Activated naive CD4-positive, alpha-beta T cell treated with anti-CD3 and anti-CD28 coated beads for 36 hours (primary cell): ENCODE measurements at places on chromosomes 13 and 19. TPM values are rescaled to one million over a fixed set of nuclear protein-coding genes. Genes with fewer than 3 reads are reported as not detected.

The ATCAY gene
- total RNA-seq, result not detected

The NCCRP1 gene
- total RNA-seq, result not detected

The KLK4 gene
- not detected for total RNA-seq

The MBD3L2 gene
- not detected for total RNA-seq

GRCh38 chr13:25963674-25964073, 88.1 kb downstream of the SHISA2 start:
- no peak for DNase-seq

- peak; percentile 25 for DNase-seq
Measured at GRCh38 chr19:2207991-2208860, 27.9 kb downstream of the PLEKHJ1 start.

GRCh38 chr13:107518780-107519179, 696.6 kb downstream of the LIG4 start:
- DNase-seq, result no peak

GRCh38 chr19:45200568-45200967, 22.0 kb downstream of the BLOC1S3 start:
- DNase-seq, result peak; percentile 19

- DNase-seq, result no peak
Measured at GRCh38 chr13:72166102-72166650, 299.2 kb upstream of the DACH1 start.

DNA sequence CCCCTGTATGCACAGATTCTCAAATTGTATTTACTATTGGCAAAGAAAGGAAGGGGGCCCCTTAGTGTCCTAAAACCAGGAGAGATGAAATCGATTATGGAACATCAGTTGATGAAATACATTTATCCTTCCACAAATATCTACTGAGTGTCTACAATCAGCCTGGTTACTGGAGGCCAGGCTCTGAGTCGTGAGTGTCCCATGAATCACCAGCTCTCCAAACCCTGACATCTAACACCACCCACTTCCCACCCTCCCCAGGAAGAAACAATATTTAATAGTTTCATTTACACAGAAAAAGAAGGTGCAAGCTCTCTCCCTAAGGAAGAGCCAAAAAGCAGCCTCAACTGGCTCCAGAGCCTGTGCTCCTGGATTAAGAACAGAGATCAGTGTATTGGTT, 25.2 kb downstream of the KCTD15 start:
- no peak for DNase-seq

DNA sequence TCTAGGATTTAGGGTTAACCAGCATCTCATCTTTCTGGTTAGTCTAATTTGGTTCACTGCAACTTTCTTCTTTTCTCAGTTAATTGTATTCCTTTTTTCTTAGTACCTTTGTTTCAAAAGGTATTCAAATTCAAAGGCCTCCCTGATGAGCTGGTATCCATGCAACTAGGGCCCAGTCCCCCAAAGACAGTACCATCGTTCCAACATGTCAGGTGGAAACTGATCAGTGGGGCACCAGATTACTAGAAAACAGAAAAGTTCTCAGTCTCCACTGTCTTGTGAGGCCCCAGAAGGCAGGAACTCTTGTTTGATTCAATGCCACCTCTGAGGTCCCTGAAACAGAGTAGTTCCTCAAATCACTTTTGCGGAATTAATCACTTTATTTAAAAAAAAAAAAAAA, 303.2 kb upstream of the NBEA start:
- no peak for DNase-seq

DNA sequence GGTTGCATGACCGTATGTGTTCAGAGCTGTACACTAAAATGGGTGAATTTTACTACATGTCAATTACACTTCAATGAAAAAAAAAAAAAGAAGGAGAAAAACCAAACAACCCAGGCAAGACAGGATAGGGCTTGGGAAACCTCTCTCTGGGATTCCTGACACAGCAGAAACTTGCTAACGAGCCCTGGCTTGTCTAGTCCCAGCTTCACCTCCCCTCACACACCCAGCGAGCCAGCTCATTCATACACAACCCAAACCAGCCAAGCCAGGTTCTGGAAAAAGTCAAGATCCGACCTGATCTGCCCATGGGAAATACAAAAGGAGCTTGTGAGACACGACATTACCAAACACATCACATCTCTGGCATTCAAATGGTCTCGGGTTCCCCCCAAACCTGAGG, 3.7 kb upstream of the TECR start:
- DNase-seq, result no peak

DNA sequence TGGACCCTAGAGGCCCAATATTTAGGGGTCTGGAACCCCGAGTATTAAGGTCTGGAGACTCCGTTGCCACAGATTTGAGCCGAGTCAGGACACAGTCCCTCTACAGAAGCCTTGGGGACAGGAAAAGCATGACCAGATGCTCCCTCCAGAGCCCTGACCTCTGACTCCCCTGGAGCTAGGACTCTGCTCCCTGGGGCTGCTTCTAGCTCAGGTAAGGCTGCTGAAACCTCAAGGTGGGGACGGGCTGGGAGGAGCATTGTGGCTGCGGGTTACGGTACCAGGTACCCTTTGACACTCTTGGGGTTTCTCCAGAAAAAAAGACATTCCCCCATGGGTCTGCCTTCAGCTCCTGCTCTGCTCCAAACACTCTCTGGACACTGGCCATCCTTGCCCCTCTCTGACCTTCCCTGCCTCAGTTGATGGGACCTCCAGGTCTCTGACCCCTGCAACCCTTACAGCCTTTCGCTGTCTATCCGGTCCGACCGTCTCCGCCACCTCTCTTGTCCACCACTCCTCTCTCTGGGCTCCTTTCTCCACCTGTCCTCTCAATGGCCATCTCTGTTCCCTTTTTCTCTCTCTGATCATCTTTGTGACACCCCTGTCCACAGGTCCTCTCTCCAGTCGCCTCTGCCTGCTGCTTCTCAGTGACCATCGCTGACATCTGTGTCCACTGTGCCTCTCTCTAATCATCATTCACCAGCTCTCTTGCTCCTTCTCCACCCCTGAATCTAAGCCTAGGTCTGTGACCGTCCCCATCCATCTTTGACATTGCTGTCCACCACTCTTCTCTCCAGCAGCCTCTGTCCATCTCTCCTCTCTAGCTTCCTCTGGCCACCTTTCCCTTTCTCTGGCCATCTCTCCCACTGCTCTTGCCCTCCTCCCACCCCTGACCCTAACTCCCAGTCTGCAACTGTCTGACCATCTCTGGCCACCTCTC, 1.4 kb downstream of the LRFN3 start:
- no peak for DNase-seq

GRCh38 chr19:41328842-41329225, 18.9 kb downstream of the CCDC97 start:
- DNase-seq, result no peak

DNA sequence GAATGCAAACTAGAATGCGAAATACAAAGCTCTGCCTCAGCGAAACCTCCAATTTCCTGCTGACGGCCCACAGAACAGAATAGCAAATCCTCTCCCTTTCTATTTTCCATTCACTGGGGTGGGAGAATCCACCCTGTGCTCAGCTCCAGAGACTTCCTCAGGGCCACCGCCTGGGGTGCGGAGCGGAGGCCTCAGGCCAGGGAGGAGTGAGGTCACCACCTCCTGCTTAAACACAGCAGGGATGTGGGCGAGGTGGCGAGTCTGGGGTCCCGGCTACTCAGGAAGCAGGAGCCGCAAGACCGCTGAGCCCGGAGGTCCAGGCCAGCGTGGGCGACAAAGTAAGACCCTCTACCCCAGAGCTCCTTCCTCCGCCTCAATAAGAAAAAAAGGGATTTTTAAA, 666 bp upstream of the ZNF320 start:
- DNase-seq, result no peak

DNA sequence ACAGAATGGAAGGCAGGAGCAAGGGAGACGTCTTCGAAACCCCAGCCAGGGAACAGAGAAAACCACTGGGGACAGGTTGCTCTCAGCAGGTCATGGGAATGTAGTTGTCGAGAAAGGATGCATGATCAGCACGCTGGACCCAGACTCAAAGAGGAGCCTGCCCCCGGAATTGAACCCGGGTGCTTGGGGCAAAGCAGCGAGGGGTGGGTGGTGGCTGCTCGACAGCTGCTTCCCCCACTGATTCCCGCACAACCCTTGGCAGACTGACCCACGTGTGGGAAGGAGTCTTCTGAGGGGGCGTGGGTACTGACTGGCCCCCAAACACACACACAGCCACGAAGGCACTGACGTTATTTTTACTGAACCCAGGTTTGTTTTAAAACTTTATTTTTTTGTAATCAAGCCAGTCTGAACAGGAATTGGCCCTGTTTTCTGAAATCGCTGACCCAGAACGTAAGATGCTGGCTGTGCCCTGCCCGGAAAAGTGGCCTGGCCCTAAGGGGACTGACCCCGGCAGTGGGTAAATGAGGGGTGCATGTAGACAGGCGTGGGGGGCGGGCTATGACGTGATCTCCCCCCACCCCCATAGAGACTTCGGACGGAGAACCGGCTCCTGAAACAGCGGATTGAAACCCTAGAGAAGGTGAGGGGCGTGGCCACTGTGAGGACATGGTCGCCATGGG, 18.6 kb downstream of the PRR36 start:
- DNase-seq, result no peak

GRCh38 chr13:26719356-26719945, 41.1 kb downstream of the GPR12 start:
- no peak for DNase-seq

DNA sequence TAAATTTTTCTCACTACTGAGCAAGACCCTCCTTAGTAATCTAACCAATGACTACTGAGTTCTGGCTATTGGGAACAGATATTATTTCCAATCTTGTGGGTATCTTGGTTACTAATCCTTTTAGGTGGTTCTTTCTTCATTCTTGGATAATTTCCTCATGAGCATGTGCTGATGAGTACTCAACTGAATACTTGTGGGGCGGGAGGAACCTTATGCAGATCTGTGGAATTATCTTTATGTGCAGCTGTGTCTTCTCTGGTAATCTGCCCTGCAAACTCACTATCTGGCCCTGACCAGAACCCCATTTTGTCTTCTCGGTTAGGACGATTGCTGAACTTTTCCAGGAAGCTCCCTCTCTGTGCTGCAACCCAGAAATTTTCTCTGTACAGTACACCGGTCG, 89.7 kb upstream of the TRPC4 start:
- DNase-seq, result no peak

GRCh38 chr13:24225062-24225461, 64.5 kb downstream of the SPATA13 start:
- DNase-seq, result no peak

DNA sequence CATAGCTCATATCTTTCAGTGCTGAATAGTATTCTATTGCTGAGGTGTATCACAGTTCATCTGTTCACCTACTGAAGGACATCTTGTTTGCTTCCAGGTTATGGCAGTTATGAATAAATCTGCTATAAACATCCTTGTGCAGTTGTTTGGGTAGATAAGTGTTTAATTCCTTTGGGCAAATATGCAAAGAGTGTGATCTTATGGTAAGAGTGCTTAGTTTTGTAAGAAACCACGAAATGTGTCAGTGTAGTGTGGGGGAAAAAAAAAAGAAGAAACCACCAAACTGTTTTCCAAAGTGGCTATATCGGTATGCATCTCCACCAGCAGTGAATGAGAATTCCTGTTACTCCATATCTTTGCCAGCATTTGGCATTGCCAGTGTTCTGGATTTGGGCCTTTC, 93.3 kb downstream of the PIBF1 start:
- DNase-seq, result no peak

GRCh38 chr13:46526100-46526735, 26.8 kb upstream of the LRCH1 start:
- no peak for DNase-seq

DNA sequence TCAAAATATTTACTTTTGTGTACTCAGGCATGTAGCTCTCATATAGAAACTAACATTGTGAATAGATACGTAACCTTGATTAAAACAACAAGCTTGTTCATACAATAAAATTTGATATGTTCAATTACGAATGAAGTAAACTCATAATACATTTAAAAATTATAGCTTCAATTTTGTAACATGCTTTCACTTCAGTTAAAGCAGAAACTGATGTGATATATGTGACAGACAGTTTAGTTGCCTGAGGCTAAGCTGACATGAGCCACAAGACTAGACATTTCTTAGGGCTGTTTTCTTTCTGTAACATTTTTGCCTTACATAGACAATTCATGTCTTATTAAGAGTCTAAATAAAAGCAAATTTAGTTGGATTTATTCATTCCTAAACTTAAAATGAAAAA, 526.0 kb downstream of the PCDH9 start:
- DNase-seq, result no peak
